Activated T-cell treated with anti-CD3 and anti-CD28 coated beads for 1 hour (primary cell): ENCODE measurements at places on chromosomes 11 and 22.
A peak's percentile ranks its signal among the peaks of the same experiment; 100 is the strongest.

DNA sequence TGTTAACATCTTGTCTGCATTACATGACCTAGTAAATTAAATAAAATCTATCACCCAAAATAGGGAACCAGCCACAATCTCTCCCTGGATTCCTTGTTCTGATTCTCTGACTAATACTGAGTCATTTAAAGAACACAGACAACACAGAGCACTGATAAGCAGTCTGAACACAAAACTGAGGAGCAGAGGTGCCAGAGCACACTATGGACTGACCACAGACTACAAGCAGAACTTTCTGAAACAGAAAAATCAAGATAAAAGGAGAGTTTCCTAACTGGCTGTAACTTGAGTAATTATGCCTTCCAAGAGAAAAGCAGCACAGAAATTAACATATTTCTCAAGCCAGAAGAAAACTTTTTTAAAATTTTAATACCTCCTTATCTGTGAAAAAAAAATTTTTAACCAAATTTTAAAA, 128.8 kb downstream of the SGSM3 start:
- no peak for DNase-seq

GRCh38 chr11:63986932-63987513, 785 bp downstream of the OTUB1 start:
- no peak for DNase-seq

- DNase-seq, result no peak
These were observed 4.5 kb downstream of the FTH1 start for GRCh38 chr11:61963016-61963281.

DNA sequence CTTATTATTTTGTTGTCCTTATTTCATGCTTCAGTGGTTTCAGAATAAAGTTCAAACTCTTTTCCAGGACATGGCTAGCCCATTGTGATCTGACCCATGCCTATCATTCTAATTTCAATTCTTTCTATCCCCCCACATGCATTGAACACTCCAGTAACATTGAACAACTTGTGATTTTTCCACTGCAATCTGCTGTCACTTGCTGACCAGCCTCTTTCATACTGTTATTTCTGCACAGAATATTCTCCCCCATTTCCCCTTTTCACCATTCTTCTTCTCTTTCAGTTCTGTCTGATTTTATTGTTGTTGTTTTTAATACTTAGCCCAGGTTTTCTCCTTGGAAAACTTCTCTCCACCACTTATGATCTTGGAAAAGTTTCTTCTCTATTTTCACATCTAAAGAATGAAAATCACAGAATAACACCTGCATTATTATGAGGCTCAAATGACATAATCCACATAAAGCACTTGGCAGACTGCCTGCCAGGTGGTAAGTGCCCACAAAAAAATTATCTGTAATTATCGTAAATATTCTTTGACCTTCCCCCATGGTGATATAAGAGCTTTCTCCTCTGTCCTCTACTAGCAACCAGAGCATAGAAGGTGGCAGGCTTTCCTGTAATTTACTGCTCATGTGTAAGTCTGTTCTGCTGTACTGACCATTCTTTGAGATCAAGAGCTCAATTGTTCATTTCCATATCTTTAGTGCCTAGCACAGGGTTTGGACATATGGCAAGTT, 51.9 kb upstream of the EED start:
- DNase-seq, result no peak

- no peak for DNase-seq
These were observed 239.9 kb upstream of the ZC3H12C start for GRCh38 chr11:109853156-109853776.

DNA sequence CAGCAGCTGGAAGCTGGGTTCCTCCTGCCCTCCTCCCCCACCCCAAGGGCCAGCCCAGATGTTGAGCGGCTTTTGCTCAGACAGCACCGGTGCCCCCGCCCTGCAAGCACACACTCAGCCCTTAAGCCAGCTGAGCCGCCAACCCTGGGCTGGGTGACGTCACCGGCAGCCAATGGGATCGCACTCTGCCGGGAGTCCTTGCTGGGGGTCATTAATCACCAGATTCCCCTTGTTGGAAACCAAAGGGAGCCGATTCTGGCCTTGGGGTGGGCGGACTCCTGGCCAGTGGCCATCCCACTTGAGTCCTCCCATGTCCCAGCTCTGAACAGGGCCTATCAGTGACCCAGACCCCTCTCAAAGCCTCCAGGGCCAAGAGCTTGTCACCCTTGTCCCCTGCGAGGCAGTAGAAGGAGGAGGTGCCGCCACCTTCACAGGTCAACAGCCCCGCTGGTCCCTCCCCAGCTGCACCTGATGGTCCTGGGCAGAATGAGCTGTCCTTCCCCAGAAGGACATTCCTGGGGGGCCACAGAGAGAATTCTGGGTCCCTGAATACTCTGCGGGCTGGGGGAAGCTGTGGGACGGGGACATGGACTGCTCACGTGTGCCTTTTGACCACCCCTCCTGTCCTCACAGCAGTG, 7.4 kb downstream of the DUSP8 start:
- DNase-seq, result no peak

DNA sequence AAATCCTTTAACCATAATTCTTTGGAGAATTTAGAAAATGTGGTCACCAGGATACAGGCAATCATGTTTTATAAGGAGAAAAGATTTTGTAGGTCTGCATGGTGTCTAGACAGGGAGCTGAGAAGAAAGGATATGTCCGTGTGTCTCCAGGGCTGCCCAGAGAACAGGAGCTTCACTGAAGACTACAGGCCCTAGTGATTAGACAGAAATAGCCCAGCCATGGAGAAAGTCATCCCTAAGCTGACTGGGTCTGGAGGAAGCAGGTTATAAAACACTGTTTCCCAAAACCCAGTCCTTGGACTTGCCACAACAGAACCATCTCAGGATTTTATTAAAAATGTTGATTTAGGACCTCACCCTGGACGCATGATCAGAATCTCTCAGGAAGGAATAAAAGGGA, 84.4 kb downstream of the GALNT18 start:
- no peak for DNase-seq

DNA sequence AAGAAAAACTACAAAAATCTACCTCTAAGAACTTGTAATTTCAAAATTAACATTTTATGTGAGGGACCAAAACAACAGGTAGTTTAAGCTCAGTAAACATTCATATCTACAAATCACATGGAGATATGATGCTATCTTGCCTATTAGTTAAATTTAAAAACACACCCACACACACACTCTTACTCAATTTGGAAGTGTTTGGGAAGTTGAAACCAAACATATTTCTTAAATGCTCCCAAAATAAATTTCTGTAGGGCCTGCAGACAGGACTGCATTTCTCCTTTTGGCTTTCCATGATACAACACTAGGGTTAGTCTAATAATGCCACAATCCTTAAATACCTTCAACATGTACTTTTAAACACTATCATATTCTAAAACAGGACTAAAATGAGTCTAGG, 7.0 kb downstream of the PITPNB start:
- no peak for DNase-seq

GRCh38 chr22:43919106-43919973, 4.3 kb upstream of the PNPLA3 start:
- DNase-seq, result no peak

- DNase-seq, result no peak
These were observed 400.3 kb downstream of the AASDHPPT start for GRCh38 chr11:106477776-106478175.

DNA sequence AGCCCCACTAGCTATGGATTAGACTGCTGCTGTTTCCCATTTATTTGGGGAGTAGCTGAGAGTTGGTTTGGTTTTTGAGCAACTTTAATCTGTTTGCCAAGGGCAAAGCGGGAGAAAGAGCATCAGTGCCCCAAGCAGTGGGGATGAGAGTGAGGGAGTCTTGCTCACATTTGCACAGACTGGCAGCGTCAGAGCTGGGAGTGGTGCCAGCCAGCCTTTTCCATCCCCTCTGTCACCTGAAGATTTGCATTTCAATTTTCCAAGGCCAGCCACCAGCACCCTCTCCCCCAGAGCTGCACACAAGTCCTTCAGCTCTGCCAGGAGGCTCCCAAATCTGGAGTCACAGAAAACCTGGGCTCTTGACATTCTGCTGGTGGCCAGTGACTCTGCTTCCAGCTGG, 21.0 kb upstream of the UVRAG start:
- DNase-seq, result no peak

DNA sequence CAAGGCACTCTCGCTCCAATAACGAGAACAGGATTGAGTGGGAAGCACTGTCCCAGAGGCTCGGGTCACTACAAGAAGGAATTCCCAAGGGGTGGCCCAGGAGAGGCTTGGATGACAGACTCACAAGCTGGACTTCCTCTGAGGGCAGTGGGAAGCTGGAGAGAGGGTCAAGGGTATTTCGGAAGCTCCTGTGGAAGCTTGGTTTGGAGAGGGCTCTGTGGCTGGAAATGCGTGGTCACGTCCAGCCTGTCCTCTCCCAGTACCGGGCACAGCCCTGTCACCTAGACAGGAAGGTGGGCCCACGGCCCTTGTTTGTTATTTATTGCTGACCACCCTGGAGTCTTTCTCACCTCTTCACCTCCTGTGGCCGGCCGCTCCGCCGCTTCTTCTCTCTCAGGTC, 5.3 kb downstream of the SYNGR1 start:
- DNase-seq, result no peak

DNA sequence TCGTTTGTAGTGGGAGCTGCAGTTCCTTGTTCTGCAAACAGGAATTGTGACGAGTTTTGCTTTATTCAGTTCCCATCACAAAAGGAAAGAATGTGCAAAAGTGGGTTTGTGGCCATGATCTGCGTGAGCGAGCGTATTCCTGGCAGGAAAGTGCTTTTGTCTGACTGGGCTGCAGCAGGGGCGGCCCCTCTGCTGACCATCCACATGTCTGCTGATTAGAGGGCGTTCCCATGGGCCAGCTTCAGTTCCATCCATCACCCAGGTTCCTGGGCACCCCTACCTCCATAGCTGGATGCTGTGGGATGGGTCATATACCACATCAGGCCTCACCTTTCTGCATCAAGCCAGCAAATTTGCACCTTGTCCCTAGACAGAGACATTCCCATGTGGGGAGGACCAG, 28.9 kb upstream of the GAL start:
- DNase-seq, result no peak

- DNase-seq, result no peak
These were observed 2.1 kb downstream of the SOX10 start for GRCh38 chr22:37982151-37982785.

- no peak for DNase-seq
These were observed 7.1 kb downstream of the MS4A18 start for GRCh38 chr11:60731586-60731985.

- DNase-seq, result no peak
These were observed 272.0 kb upstream of the SESN3 start for GRCh38 chr11:95503047-95503446.

- no peak for DNase-seq
These were observed 26.1 kb downstream of the CSTF3 start for GRCh38 chr11:33135216-33135615.

- no peak for DNase-seq
These were observed 101.6 kb downstream of the COMMD9 start for GRCh38 chr11:36187622-36188021.

DNA sequence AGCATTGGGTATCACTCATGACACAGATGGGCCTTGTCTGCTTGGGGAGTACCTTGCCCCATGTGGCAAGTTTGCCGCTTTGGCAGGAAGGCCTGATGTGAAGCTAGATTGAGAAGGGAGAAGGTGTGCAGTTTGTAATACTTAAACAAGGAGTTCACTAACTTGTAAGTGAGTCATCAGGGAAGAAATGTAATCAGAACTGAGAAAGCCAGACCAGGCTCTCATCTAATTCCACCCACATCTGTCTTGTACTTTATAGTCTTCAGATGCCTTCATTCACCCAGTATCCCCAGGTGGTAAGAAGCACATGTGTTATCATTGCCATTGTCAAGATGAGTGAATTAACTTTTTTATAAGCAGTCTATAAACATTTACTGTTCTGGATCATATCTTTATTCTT, 116.0 kb upstream of the DDI1 start:
- DNase-seq, result no peak

DNA sequence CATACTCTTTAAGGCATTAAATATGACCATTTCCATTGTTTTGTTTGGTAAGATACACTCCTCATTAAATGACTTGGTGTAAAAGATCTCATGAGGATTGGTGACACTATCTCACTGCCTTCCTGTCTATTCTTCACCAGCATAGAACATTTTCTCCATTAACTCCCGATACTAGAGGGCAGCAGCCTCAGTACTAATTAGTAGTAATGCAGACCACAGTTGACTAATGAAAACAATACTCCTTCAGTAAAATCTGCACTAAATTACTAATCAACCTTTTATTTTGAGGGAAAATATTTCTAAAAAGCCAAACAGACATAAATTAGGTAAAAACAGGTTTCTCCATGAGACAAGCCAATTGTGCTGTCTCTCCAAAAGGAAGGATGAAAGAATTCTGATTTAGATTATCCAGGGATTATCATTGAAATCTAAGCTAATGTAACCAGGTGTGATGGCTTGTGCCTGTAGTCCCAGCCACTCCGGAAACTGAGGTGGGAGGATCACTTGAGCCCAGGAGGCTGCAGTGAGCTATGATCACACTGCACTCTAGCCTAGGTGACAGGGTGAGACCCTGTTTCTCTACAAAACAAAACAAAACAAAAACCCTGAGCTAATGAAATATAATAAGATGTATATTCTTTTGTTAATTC, 9.4 kb downstream of the PGM2L1 start:
- peak; percentile 59 for DNase-seq

DNA sequence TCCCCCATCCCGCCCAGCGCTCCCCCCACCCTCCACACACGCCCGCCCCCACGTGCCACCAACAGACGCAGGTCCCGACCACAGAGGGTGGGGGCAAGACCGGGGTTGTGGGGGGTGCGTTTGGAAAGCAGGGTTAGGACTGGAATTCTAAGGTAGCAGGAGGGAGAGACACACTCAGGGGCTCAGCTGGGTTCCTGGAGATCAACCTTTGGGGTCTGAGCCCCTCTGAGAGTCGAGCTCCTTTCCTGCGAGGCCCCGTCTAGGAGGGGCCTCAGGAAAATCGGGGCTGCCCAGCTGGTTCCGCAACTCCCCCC, 429 bp downstream of the PGGHG start:
- DNase-seq, result peak; percentile 51

DNA sequence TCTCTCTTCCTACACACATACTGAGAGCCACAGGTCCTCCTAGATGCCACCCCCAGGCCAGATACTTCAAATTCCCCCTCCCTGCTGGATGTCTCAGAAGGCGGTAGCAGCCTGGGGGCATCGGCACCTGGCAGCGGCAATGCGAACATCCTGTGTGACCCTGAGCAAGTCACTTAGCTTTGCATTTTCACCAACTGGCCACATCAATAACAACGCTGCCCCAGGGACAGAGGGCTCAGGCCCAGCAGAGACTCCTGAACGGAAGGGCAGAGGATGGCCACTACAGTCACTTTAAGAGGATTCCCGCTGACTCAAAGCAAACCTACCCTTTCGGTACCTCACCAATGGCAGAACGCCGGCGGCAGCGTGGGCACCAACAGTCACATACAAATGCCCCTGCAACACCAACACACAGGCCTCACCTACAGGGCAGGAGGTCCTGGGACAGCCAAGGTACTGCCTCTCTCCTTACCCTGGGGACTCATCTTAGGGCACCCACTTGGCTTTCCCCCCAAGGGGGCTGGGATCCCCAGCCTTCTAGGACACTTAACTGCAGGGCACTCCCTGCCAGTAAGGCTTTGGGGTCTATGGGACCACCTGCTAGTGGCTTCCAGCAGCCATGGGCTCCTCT, 1.6 kb downstream of the LMO1 start:
- DNase-seq, result no peak

- DNase-seq, result no peak
These were observed 47.6 kb upstream of the KCNQ1OT1 start for GRCh38 chr11:2747248-2748027.

- DNase-seq, result no peak
These were observed 16.4 kb upstream of the OR5AL1 start for GRCh38 chr11:56396047-56396446.
